NCI-H82 (cell line): ENCODE measurements at places on chromosomes 12 and 14.
A peak's percentile ranks its signal among the peaks of the same experiment; 100 is the strongest.

GRCh38 chr12:2119266-2119665 lies 66.5 kb downstream of the CACNA1C start:
- DNase-seq: no peak

DNA sequence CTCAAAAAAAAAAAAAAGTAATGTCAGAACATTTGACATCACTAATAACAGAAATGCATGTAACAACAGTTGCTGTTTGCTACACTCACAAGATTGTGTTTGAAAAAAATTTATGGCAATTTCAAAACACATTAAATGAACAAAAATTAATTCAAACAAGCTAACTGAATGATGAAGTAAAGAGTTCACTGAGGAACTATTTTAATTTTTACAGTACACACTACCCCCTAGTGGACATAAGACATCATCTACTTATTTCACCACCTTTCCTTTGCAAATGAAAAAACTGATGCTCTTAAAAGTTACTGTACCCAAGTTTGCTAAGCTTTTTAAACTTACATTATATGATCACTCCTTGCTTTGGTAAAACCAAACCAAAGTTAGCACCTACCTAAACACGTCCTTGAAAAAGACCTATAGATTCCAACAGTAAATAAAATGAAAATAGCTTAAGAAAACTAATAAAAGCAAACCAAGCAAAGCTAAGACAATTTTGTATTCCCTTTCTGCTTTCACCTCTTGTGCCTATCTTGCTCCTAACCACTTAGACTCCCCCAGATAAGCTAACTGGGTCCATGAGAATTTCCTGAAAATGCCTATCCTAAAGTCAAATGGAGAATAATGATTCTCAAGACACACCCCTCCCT lies 22.2 kb downstream of the UBE2N start:
- DNase-seq: peak; percentile 75

GRCh38 chr12:63382930-63383329 lies 231.9 kb upstream of the AVPR1A start:
- no peak for DNase-seq

- no peak for DNase-seq
These were observed 35.0 kb downstream of the PIK3C2G start for GRCh38 chr12:18296201-18296908.
